ENCODE measurements at places on chromosomes 7 and 10.

- DNase-seq, result no peak
These were observed 82.2 kb downstream of the PARD3 start for GRCh38 chr10:34732926-34733325.

DNA sequence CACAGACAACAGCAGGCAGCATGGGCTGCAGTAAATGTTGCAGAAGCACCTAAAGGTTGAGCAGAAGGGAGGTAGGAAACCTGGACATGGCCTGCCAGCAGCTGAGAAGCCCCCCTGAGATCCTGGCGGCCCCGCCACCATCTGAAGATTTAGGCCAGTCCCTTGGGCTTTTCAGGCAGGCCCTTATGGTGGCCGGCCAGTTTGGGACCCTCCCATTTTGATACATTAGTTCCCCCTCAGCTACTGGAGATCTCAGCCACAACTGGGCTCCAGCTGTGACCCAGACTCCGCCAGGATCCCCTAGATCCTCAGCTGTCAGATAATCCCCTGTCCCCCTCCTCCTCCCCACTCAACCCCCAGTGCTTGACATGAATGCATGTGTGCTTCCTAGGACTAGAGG is 34.4 kb downstream of the ZNF783 start:
- DNase-seq, result no peak

DNA sequence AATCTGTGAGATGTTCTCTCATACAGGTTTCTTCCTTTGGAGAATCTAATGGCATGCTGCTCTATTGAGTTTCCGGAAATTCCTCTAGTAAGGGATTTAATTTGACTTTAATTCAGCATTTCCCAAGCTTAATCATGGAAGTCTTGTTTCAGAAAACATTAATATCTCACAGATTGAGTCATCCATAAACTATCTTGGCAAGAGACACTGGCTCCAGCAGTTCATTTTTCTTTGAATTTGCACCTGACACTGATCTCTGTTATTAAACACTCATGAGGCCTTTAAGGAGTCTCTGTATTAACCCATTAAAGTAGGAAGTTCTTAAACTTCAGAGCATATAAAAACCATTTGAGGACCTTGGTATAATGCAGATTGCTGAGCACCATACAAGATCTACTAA is 3.6 kb upstream of the ITGB8 start:
- no peak for DNase-seq

DNA sequence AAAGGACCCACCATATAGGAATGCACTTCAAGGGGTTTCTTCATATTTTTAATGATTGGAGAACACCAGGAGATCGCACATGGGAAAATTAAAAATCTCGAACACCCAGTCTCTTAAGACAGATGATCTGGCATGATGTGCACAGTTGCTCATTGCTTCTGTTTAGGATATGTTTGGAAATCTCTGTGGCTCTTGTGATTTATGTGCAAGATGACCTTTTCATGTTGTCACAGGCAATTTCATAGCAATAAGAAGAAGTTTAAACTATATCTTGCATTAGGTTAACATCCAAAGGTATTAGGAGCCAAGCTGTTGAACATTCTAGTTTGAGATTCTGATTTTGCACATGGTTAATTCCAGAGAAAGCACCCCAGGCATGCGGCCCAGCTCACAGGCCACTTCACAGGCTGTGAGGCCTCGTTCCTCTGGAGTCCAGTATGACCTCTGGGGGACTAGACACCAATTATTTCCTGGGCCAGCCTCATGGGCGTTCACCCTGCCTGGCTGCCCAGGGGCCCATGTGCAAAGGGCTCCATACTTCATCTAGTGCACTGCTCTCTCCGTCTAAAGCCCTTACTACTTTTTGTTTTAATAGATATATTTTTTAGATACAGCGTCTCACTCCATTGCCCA is 28.4 kb downstream of the CAMK1D start:
- no peak for DNase-seq

GRCh38 chr7:70660819-70661191 is 471.1 kb upstream of the GALNT17 start:
- no peak for DNase-seq

- peak; percentile 58 for DNase-seq
These were observed 7.9 kb downstream of the SLC25A28 start for GRCh38 chr10:99612167-99612831.

DNA sequence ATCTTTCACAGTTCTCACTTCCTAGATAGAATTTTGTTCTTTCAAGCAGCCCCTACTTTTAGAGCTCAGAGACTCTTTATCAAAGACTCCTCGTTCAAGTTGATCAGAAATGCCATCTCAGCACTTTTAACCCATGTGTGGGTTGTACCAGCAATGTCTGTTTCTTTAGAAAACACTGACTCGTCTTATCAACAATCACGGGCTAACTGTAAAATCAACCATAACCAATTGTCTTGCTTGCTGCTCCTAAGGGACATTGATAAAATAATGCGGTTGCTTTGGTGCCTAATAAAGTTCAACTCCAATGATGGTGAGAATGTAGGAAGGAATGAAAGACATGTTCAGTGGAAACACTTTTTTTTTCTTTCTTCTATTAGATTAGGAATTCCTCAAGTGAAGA is 12.9 kb upstream of the CDK6 start:
- no peak for DNase-seq

- DNase-seq, result no peak
These were observed 885.7 kb upstream of the CELF2 start for GRCh38 chr10:10132009-10132408.

DNA sequence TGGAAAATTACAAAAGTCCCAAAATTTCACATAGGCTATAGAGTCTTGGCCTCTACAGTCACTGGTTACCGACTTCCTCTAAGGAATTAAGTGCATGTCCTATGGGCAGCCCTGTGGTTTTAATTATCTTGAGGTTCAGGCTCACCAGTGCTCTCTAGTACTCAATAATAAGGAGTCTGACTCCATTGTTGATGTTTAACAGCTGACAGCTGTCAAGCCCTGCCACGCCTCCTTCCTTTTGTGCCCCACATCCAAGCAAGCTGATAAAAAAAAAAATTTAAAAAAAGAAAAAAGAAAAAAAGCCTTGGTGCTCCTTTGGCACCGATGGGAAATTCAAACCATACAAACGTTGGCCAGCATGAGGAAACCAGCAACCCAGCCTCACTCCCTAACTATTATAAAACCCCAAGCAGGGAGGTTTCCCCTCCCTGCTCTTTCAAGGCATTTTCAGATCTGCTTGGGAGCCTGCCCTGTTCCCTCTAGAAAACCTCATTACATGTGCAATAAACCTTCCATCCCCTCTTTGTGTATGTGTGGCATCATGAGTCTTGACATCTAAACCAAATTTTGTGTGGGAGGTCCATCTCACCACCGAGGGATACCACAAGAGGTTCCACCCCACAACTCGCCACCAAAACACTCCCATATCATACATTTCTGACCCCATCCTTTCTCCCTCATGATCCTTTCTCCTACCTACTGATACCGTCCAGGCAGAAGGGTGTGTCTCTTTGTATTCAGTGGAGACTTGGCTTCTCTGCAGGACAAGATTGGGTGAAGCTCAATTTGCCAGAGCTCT is 70.9 kb upstream of the CCDC71L start:
- DNase-seq, result no peak

DNA sequence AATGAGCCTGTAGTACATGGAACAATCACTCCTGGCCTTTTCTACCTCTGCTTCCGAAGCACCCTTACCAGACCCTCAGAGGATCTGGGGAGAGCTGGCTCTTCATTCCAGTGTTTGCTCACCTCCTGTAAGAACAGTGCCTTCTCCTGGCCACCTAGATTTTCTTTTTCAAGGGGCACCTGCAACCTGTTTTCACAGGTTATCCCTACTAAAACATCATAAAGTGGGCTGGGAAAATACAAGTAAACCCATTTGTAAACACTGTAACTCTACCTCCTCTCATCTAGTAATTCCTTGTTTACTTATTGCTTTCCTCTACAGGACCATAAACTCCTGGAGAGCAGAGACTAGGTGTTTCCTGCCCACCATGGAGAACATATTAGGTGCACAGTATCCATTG is 1.1 kb downstream of the PIK3AP1 start:
- DNase-seq, result no peak

- no peak for DNase-seq
These were observed 3.1 kb downstream of the CD36 start for GRCh38 chr7:80641548-80641947.

DNA sequence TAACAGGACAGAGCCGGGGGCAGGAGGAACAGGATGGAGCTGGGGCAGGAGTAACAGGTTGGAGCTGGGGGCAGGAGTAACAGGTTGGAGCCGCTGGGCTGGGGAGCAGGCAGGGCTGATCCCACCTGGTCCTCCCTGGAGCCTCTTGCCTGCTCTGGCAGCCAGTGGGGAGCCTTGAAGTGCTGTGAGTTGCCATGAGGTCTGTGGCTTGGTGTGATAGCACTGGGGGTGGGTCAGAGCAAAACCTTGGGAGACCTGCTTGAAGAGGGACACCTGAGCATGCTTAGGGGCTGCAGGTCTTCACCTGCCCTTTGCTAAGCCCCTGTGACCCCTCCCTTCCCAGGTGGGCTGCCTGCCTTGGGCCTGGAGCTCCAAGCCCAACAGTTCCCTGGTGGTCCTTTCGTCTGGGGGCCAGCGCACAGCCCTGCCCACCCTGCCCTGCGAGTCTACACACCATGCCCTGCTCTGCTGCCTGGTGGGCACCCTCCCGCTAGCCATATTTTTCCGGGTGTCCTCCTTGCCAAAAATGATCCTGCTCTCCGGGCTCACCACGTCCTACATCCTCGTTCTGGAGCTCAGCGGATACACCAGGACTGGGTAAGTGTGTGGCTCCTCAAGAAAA is 111.6 kb downstream of the ADCY1 start:
- DNase-seq, result no peak

DNA sequence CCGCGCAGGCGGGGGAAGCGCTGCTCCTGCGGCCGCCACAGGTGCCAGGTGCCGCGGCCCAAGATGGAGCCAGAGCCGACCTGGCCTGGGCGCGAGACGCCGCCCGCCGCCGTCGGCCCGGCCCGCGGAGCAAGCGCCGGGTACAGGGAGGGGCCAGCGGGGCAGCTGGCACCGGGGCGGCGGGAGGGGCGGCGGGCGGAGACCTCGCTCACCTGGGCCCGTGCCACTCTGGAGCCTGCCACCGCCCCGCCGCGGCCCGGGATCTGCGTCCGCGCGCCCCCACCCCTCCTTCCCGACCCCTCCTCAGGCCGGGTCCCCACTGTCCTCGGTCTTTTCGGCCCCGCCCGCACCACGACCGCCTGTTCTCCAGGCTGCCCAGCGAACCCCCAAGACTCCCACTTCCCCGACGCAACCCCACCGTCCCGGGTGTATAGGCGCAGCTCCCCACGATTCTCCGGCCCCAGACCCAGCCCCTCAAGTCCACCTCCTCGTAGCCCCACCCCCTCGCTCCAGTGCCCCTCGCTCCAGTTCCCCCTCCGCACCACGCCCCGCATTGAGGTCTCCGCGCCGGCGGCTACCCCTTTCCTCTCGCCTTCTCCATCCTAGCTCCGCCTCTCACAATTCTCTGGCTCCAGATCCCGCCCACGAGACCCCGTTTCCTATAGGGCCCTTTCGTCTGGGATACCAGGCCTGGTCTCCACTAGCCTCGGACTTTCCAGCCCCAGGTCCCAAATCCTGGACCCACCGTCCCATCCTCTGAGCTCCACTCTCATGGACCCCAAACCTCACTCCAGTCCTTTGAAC is at the start of gene GPRIN2:
Gene GPRIN2 (minus strand): TSS at position 144 of the 804 bp plus-strand sequence. CDS start 5,922 bp downstream, outside the sequence.
- DNase-seq, result no peak

DNA sequence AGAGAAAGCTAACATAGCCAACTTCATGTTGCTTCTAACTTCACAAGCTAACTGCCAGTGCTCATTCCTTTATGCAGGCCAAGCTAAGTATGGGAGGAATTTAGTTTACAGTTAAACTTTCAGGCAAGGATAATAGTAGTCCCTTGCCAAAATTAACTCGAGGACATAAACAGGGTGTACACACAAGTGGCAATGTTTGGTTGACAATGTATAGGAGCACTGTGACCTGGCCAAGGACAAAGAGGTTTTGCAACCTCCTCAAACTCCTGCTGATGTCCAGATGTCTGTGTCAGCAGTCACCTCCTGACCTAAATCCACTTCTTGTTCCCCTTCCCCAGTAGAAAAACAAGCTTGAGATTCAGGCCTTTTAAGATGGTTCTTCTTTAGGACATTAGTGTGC is 494.6 kb upstream of the KLF6 start:
- DNase-seq, result no peak

GRCh38 chr10:54284526-54285193 is 516.4 kb downstream of the PCDH15 start:
- DNase-seq, result no peak

DNA sequence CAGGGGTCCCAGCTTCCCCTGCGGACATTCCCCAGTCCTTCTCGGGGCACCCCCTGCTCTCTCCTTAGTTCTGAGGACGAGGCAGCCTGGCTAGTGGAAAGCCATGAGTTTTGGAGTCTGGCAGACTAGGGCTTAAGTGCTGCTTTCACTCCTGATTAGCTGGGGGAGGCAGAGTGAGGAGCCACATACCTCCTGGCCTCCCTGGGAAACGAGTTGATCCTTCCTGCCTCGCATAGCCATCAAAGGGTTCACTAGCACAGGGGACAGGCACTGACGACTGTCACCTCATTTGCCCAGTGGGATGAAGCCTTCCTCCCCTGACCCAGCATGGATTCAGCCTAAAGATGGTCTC is 402.5 kb downstream of the RPS24 start:
- DNase-seq, result no peak

GRCh38 chr10:86960863-86961434 is 2.5 kb downstream of the SNCG start:
- DNase-seq, result no peak

DNA sequence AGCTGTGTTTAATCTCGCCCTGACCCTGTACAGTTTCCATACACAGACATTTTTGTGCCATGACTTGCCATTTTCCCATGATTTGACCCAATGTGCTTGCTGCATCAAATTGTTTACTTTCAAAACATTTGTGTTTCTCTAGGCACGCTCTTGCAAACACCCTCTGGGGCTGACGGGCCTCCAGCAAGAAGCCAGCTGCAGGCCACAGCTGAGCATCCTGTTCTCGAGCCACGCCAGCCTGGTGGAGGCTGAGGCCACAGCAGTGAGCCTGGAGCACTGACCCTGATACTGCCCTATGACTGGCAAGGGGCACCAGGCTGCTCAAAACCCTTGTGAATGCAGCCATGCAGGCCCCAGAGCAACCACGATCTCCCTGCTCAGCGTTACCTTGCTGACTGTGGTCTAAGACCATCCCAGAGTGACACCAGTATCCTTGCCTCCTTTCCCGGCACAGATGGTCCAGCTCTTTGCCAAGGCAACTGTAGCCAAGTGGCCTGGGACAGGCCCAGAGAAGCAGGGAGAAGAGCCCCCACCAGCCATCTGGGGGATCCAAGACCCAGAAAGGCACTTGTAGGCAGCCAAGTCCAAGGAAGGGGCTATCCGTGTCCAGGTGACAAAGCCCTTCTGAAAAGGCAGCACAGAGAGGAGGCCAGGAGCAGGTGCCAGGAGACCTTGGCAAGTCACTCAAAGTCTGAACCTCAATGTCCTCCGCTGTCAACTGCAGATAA is 78.5 kb downstream of the OAT start:
- DNase-seq, result no peak

DNA sequence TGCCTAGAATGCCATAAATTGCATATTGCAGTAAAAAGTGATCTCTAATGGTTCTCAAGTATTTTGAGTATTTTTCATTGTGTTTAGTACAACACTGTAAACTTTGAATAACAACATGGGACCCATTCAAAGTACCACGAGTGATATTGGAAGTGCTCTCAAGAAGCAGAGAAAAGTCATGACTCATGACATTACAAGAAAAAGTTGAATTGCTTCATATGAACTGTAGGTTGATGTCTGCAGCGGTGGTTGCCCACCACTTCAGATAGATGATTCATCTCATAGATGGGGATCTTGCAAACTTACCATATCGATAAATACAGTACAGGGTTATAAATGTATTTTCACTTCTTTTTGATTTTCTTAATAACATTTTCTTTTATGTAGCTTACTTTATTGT is 33.9 kb downstream of the ENTPD1 start:
- DNase-seq, result no peak

GRCh38 chr10:114823077-114823463 is 1.5 kb downstream of the FHIP2A start:
- no peak for DNase-seq
